ENCODE measurements at places on chromosomes 16 and 17. TPM values are rescaled to one million over a fixed set of nuclear protein-coding genes. Genes with fewer than 3 reads are reported as not detected.

IL17C gene
- total RNA-seq = not detected

TMC7 gene
- 3.3 TPM for total RNA-seq

GJC1 gene
- total RNA-seq = 9.6 TPM

CDRT15 gene
- not detected for total RNA-seq

GSG1L2 gene
- not detected for total RNA-seq

KCNJ2 gene
- total RNA-seq = 18.0 TPM

MSLN gene
- total RNA-seq = not detected

TMEM204 gene
- total RNA-seq = 47.9 TPM

GRCh38 chr16:70527315-70527996, 3.8 kb downstream of the SF3B3 start:
- H3K4me1 ChIP-seq = peaks cover 22% of the 10 kb centered on the region
- H3K36me3 ChIP-seq = peaks cover 13% of the 10 kb centered on the region
- no peak overlapping the region for H3K27ac ChIP-seq
- no peaks in the 10 kb centered on the region for H3K27me3 ChIP-seq
- no peak for DNase-seq
- H3K4me3 ChIP-seq = no peak overlapping the region

- peak within 1 kb of the TSS; percentile 97 for H3K27ac ChIP-seq
- H3K27me3 ChIP-seq = no peaks in the 10 kb centered on the region
- DNase-seq = no peak
- H3K4me3 ChIP-seq = peak within 1 kb of the TSS; percentile 91
- H3K36me3 ChIP-seq = no peaks in the 10 kb centered on the region
- peaks cover 37% of the 10 kb centered on the region for H3K4me1 ChIP-seq
Observed at GRCh38 chr17:80260791-80261158, at the start of gene RNF213. TSS of gene RNF213 (plus strand) at chr17:80260852. CDS start at chr17:80263682, 2,830 bp downstream.

DNA sequence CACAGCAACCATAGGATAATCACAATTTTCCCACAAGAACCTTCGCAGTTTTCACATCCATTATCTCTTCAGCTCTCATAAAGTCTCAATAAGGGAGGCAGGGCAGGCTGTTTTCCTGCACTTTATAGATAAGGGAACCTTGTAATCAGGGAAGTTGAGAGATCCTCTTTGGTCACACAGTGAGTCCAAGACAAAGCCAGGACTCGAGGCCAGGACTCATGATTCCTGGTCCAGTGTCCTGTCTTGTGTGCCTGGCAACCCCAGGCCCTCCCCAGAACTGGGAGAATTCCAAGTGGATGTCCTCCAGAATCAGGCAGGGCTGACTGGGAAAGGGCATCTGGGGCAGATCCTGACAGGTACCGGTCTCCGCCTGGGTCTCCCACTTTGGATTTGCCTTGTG, 23.1 kb upstream of the PHF12 start:
- no peak overlapping the region for H3K4me3 ChIP-seq
- H3K27me3 ChIP-seq = no peaks in the 10 kb centered on the region
- no peak overlapping the region for H3K27ac ChIP-seq
- H3K36me3 ChIP-seq = no peaks in the 10 kb centered on the region
- no peak for DNase-seq

- DNase-seq = peak; percentile 57
- H3K27ac ChIP-seq = no peak overlapping the region
- H3K36me3 ChIP-seq = peaks cover 85% of the 10 kb centered on the region
- H3K4me3 ChIP-seq = no peak overlapping the region
- no peaks in the 10 kb centered on the region for H3K27me3 ChIP-seq
- no peaks in the 10 kb centered on the region for H3K4me1 ChIP-seq
Observed at GRCh38 chr16:72099377-72099818, 5.8 kb downstream of the DHX38 start.

DNA sequence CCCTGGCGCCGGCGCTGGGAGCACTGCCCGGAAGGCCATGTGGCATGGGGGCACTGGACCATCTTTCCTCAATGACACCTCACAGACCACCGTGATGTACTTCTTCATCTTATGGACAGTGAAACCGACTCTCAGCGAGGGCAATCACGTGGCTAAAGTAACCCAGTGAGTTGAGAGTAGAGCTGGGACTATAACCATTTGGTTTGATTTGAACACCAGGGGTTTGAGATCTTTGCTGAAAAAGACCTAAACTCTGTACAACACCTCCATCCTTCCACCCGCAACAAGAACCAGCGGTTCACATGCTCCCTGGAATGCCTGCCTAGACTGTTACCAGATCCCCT, 3.3 kb downstream of the ITGA2B start:
- H3K4me3 ChIP-seq = peak overlapping the region; percentile 59
- H3K4me1 ChIP-seq = peaks cover 19% of the 10 kb centered on the region
- H3K36me3 ChIP-seq = no peaks in the 10 kb centered on the region
- H3K27me3 ChIP-seq = peaks cover 16% of the 10 kb centered on the region
- no peak for DNase-seq
- no peak overlapping the region for H3K27ac ChIP-seq

- H3K4me3 ChIP-seq = no peak overlapping the region
- peak; percentile 91 for DNase-seq
- no peaks in the 10 kb centered on the region for H3K36me3 ChIP-seq
- H3K4me1 ChIP-seq = peaks cover 48% of the 10 kb centered on the region
- H3K27me3 ChIP-seq = no peaks in the 10 kb centered on the region
Observed at GRCh38 chr17:10114931-10115535, 83.4 kb downstream of the GAS7 start.

DNA sequence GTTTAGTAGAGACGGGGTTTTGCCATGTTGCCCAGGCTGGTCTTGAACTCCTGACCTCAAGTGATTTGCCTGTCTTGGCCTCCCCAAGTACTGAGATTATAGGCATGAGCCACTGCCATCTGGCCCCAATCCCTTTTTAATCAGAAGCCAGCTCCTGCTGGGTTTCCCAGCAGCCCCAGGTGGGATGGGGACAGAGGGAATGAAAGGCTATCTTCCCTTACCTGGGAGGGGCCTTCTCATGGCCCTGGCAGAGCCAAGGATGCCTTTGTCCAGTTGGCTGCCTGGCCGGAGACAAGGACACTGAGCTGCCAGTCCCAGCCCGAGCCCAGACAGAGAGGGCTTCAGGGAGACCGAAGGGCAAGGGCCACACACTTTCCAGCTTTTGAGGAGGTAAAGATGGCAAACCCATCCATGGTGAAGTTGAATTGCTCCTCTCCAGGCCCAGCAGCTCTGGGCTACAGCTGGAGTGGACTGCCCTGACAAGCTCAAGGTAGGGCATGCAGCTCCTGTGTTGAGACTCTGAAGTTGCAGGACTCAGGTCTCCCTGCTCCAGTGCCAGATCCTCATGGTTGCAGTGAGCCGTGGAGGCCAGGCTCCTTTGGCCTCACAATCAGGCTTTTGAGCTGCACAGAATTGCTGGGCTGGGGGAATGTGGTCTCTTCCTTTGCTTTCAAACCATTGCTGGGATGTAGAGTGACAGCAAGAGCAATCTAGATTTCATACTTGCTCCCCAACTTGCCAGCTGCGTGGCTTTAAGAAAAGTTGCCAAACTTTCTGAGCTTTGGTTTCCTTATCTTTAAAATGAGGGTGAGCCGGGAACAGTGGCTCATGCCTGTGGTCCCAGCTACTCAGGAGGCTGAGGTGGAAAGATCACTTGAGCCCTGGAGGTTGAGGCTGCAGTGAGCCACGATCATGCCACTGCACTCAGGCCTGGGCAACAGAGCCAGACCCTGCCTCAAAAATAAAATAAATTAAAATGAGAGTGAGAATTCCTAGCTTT, 44.5 kb upstream of the IL34 start:
- no peaks in the 10 kb centered on the region for H3K27me3 ChIP-seq
- peaks cover 6% of the 10 kb centered on the region for H3K4me1 ChIP-seq
- H3K36me3 ChIP-seq = peaks cover 5% of the 10 kb centered on the region
- H3K4me3 ChIP-seq = no peak overlapping the region

DNA sequence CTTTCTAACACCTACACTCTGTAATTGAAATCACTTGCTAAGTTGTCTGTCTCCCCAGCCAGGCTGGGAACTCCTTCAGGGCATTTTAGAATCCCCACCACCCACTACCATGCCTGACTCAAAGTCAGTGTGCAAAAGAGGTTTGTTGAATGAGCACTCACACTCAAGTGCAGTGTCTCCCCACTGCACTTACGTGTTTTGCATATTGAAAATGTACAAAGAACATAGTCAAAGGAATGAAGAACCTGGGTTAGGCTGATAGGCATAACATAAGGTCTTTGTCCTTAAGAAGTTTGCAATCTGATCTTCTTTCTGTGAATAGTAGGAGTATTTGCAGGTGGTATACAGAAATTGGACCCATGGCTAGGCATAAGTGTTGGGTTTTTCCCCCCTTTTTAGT, 33.8 kb upstream of the DDX52 start:
- H3K27ac ChIP-seq = no peak overlapping the region
- DNase-seq = no peak
- H3K36me3 ChIP-seq = no peaks in the 10 kb centered on the region
- H3K4me1 ChIP-seq = no peaks in the 10 kb centered on the region
- no peak overlapping the region for H3K4me3 ChIP-seq
- no peaks in the 10 kb centered on the region for H3K27me3 ChIP-seq

DNA sequence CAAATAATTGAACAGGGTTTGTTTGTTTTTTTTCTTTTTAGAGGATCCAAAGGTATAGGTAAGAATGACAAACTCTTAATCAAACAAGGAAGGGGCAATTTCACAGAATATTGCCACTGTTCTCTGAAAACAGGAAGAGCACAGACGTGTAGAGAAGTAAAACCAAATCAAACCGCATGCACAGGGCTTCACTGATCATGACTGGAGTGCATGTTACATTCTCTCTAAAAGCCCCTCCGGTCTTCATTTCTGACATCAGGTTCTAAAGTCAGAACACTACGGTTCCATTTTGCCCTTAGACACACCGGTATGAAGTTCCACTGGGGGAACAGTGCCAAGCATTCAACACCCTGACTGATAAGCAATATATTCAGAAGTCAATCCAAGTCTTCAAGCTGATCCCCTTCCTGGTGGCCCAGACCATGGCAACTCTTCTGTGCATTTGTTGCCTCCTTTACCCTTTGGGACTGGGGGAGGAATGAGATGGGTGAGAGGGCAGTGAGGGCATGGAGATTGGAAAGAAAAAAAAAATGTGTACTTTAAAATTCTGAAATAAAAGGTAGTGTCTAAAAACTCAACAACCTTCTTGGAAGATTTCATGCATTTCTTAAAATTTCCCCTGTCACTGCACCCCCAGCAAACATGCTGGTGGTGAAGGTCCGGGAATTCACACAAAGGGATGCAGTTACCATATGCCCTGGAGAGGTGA, 1.4 kb downstream of the MMD start:
- H3K36me3 ChIP-seq = no peaks in the 10 kb centered on the region
- no peak overlapping the region for H3K27ac ChIP-seq
- peaks cover 6% of the 10 kb centered on the region for H3K4me1 ChIP-seq
- DNase-seq = no peak

GRCh38 chr16:66542396-66542795, 7.5 kb downstream of the TK2 start:
- H3K36me3 ChIP-seq = no peaks in the 10 kb centered on the region
- peaks cover 5% of the 10 kb centered on the region for H3K4me1 ChIP-seq
- H3K27me3 ChIP-seq = no peaks in the 10 kb centered on the region

DNA sequence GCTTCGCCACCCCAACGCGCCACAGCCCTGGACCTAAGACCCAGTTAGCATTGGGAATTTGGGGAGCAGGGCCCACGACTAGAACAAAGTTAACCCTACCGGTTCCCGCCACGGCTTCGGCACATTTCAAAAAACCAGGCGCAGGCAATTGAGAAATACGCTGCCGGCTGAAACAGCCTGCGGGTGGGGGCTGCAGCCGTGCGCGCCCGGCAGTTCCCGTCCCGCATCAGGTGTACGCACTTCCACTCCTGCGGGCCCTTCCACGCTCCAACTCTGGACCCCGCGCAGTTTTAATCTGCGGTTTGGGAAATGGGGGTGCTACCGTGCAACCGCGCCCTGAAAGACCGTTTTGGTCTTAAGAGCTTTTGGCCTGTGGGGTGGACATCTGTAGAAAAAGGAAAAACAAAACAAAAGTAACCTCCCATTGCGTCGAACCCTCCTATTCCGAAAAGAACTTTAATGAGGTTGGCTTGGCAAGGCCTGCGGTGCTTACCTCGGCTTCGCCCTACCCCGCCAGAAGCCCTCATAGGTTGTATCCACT, 7.1 kb downstream of the IRX5 start:
- H3K27ac ChIP-seq = no peak overlapping the region
- H3K4me3 ChIP-seq = no peak overlapping the region
- no peaks in the 10 kb centered on the region for H3K36me3 ChIP-seq
- DNase-seq = no peak

DNA sequence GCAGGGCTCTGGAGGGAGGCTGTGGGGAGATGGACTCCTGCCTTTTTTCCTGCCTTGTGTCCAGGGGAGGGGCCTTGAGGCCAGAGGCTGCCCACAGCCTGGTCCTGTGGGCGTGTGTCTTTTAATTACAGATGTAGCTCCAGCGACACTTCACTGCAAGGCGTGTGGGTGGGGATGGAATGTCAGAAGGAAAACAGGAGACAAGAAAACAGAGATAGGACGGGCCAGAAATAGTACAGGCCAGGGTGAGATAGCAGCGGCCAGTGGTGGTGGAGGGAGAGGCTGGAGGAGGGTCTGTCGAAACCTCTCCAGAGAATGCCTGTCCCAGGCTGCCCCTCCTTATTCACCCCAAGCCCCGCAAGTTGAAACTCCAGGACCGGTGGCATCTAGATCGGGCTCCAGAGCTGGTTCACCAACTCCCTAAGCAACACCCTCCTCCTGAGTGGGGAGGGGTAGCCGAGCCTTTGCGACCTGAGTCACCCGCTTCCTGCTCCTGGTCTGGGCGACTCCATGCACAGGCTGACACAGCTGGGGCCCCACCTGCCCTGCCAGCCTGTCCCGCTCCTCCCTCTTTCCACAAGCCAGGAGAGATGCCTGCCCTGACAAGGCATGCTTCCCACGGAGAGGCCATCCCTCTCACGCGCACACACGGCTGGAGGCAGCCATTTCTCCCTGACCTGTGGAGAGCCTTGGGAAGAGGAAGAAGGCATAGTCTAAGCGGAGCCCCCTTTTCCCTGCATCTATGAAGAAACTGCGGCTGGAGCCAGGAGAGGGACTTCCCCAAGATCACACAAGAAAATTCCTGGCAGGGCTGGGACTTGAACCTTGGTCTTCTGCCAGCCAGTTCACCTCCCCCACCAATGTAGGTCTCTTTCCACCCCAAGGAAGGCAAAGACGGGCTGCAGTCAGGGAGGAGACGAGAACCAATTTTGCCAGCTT, 6.6 kb upstream of the JUP start:
- H3K27ac ChIP-seq = peak overlapping the region; percentile 63
- H3K4me1 ChIP-seq = peaks cover 21% of the 10 kb centered on the region
- no peak overlapping the region for H3K4me3 ChIP-seq
- DNase-seq = no peak

DNA sequence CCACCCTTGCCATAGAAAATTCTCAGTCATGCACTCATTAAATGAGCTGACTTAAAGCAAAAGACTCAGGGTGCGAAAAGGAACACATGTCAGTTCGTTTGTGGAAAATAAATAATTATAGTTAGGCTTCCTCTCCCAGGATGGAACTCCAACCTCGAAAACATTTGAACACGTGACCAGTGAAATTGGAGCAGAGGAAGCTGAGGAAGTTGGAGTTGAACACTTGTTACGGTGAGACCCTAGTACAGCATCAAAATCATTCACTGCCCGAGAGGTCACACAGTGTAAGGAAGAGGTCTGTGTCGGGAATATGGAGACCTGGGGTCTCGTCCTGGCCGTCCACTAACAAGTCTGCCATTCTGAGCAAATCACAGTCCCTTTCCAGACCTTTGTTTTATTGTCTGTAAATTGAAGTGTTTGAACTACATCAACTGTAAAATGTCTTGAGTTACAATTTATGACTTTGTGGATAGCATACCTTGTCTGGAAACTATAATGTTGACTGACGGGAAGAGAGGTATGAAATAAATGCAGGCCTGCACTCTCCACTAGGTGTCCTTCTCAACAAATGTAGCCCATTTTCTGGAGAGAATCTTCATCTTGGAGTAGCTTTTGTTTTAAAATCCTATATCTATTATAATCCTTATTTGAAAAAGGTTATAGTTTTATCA, 7.7 kb downstream of the PSMD7 start:
- H3K27ac ChIP-seq = no peak overlapping the region
- no peaks in the 10 kb centered on the region for H3K4me1 ChIP-seq
